Activated CD8-positive, alpha-beta T cell treated with anti-CD3 and anti-CD28 coated beads, Interleukin-2, amount 10 ng/mL, durations not matched to agents 7 days and 5 days (primary cell): ENCODE measurements at places on chromosomes 3 and 15.

DNA sequence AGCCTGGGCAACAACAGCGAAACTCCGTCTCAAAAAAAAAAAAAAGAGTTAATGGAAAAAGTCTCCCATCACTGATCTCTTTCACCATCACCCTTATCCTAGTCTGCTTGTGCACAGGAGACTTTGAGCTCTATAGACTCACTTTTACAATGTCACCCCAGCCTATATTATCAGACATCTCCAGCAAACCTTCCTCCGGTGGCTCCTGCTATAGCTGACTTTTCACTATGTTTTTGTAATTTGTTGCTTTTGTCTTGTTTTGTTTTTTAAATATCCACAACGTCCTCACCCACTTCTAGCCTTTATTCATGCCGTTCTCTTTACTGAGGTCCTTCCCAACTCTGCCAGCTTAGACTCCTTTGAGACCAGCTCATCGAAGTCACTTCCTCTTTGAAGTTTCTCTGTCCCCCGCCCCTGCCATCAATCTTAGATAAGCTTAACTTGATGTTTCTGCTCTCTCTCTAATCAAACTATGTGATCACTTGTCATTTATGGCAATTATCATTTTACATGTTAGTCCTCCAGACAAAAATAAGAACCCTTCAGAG, 82.7 kb upstream of the CHD2 start:
- no peak for DNase-seq

GRCh38 chr15:100658895-100659294, 56.5 kb downstream of the ASB7 start:
- no peak for DNase-seq

GRCh38 chr15:62085740-62086139, 19.0 kb downstream of the C2CD4A start:
- no peak for DNase-seq

DNA sequence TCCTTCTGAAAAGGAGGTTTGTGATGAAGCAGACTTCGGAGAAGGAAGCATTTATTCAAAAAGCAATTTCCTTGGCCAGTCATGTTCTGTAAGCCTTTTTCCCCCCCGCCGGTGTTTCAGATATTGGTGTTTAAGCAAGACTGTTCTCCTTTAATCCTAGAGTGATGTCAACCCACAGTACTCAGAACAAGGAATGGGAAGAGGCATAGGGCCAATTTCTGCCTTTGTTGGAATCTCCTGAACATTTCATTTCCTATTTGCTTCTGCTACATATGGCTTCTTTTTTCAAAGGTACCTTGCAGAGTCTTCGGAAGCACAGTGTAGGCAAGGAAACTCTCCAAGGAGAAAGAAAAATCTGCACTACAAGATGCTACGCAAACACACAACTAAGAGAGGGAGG, 713.1 kb upstream of the CFAP20DC start:
- DNase-seq, result no peak

GRCh38 chr3:22360970-22361369, 610.0 kb upstream of the ZNF385D start:
- DNase-seq, result no peak

DNA sequence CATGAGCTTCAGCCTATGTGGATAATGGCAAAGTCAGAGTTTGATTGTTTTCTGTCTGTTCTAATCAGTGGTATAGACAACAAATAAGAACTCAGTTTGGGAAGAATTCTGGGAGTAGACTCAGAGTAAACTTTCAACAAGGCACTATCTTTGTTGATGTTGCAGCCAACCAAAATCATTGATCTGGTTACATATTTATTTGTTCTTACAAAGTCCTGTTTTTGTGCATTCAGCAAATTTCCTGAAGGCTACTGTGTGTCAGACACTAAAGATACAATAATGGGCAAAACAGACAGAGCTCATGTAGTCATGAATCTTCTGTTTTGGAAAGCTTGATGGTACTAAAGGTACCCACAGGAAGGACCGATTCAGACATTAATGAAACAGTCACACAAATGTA, 55.0 kb downstream of the GRM7 start:
- DNase-seq, result no peak

DNA sequence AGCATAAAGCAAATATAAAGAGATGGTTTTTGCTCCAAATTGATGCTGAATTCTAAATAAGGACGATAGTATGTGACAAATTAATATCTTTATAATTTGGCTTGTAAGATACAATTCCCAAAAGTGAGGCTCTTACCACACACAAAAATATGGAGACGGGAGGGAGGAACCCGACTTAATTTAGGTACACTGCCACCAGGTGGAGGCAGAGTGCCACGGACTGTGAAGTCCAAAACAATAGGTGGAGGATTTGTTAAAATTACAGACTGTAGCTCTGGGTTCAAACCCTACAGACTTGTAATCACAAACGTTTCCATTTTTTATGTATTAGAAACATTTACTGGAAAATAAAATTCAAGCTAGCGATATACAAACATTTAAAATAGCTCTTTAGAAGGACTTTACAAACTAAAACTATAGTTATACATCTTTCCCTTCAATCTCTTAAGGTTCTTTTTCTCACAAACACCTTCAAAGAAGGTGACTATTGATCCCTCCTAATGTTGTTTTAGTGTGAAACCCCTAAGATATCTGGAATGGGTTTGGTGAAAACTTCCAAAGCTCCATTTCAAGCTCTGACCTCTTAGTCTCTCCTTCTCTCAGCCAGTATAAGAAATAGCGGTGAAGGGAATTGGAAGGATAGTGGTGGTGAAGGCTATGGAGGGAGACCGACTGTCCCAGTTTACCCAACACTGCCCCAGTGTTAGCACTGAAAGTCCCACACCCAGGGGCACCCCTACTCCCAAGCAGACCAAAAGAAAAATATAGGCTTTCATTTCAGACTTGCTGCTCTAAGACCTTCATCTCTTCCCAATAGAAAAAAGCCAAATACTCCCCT, 89.7 kb downstream of the AQP9 start:
- peak; percentile 80 for DNase-seq

GRCh38 chr3:81295906-81296577, 465.4 kb downstream of the GBE1 start:
- DNase-seq, result no peak

- no peak for DNase-seq
Observed at GRCh38 chr3:116059421-116060096, 385.7 kb downstream of the LSAMP start.
